ENCODE measurements at places on chromosomes 2 and 18.

GRCh38 chr2:54176577-54176976 lies 61.2 kb downstream of the ACYP2 start:
- DNase-seq, result peak; percentile 34

- peak; percentile 71 for DNase-seq
These were observed 334.7 kb upstream of the SLC39A10 start for GRCh38 chr2:195322324-195322723.

GRCh38 chr18:61896118-61896517 lies 3.3 kb upstream of the RNF152 start:
- DNase-seq, result no peak

- no peak for DNase-seq
These were observed 1.6 kb downstream of the COX7A2L start for GRCh38 chr2:42359304-42359964.

DNA sequence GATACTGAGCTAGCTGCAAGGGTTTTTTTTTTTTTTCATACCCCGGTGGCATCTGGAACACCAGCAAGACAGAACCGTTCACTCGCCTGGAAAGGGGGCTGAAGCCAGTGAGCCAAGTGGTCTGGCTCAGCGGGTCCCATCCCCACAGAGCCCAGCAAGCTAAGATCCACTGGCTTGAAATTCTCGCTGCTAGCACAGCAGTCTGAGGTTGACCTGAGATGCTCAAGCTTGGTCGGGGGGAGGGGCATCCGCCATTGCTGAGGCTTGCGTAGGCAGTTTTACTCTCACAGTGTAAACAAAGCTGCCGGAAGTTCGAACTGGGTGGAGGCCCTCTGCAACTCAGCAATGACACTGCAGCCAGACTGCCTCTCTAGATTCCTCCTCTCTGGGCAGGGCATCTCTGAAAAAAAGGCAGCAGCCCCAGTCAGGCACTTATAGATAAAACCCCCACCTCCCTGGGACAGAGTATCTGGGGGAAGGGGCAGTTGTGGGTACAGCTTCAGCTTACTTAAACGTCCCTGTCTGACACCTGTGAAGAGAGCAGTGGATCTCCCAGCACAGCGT lies 5.1 kb upstream of the MIB1 start:
- no peak for DNase-seq

DNA sequence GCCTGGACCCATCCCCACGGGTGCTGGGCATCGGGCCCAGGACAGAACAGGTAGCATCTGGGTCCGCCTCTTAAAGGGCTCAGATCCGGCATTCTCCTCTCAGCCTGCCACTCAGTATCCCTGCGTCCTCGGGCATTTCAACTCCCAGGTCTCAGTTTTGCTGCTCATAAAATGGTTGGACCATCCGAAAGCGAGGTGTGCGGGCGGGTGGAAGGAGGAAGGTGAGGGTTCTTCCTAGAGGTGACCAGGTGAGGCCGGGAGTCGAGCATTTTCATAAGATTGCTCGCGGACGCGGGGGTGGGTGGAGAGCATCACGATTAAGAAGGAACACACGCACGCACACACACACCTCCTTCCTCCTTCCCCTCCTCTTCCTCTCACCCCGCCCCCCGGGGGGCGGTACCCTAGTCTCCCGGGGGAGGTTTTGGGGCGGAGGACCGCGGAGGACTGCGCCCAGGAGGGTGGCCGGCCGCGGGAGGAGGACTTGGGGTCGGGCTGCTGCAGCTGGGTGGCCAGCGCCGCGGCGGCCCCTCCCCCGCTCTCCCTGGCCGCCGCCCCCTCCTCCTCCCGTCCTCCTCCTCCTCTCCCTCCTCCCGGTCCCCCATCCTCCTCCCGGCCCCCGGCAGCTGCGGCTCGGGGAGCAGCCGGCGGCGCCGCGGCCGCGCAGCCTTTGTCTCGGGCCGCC lies 97.9 kb upstream of the GPR45 start:
- DNase-seq, result peak; percentile 61

- no peak for DNase-seq
These were observed 163.2 kb downstream of the INSIG2 start for GRCh38 chr2:118251427-118251826.

DNA sequence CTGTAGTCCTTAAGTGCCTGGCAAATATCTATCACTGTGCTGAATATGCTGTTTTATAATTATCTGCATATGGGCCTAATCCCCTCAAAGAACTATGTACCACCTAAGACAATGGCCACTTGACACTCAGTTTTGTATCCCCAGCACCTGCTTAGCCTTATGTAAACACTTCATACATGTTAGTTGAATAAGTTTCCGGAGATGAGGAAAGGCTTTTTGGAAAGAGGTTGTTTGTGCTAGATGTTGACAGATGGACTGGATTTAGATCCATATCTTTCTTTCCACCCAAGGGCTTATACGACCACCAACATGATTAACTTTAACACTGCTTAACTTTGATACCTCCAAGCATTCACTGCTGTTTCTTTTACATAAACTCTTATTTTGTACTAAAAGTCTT lies 63.3 kb downstream of the FAM228A start:
- DNase-seq, result no peak

DNA sequence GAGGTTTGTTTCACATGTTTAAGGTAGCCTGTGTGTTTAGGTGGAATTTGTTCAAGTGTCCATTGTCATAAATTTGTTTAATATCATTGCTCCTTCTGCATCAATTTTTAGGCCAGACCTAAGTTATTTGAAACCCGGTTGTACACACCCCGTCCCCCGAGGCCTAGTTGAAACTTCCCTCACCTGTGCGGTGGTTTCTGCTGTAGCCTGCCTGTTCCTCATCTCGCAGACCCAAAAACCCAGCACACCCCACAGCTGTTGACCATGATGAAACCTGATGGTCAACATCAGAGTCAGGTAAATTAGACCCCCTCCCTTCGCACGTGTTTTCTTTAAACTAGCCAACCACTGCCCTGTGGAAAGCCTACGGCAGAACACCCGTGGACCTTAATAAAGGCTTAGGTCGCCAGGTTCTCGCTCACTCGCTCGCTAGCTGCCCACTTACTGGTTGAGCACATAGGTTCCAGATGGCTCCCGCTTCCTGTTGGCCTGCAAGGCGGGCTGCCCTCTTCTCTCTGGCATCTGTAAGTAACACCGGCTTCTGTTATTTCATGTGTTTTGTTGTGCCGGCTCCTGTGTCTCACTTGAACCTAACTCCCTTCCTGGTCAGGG lies 64.4 kb downstream of the EML6 start:
- no peak for DNase-seq

DNA sequence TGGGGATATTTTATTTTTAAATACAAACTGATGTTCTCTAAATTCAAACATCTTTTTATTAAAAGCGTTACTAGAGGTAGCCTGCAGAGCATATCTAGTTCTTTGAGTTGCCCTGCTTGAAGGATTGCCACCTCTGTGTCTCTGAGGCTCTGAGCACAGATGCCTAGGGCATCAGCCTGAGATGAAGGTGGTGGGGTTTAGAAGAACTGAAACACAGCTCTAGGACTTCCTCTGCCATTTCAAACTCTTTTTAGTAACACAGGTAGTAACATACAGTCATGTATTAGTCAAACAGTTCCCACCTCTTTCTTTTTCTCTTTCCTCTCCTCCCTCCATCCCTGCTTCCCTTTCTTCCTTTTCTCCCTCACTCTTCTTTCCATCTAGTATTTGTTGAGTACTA lies 57.6 kb downstream of the TTC21B start:
- DNase-seq, result no peak

DNA sequence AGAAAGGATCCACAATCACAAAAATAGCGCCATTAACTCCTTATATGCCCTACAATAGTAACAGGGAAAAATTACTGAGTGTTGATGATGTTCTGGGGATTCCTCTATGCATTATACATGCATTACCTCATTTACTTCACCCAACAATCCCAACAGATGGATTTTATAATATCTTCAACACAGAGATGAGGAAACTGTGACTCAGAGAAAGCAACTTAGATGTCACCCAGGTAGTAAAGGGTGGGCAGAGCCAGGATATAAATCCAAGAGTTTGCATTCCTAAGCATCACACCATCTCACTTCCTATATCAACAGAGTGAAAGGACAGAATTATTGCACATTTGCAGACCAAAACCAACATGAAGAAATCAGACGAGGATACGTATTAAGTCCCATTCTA lies 144.2 kb downstream of the TCF4 start:
- DNase-seq, result peak; percentile 16

- no peak for DNase-seq
These were observed 66.4 kb downstream of the UBE2E3 start for GRCh38 chr2:181046833-181047232.

Data from foreskin keratinocyte (primary cell).